ENCODE measurements at places on chromosomes 1 and 21. TPM values are rescaled to one million over a fixed set of nuclear protein-coding genes. Genes with fewer than 3 reads are reported as not detected.

Gene OR2G6
- total RNA-seq = not detected

Gene OR10J1
- not detected for total RNA-seq

Gene TNFRSF9
- total RNA-seq = 0.28 TPM

Gene AIM2
- not detected for total RNA-seq

Gene CD34
- total RNA-seq = 0.56 TPM

Gene DONSON
- 15.2 TPM for total RNA-seq

Gene KLHDC8A
- total RNA-seq = not detected
